ENCODE measurements at places on chromosomes 5 and 9.

- no peak for DNase-seq
Observed at GRCh38 chr5:80147119-80147815, 108.6 kb downstream of the SERINC5 start.

- DNase-seq, result no peak
Observed at GRCh38 chr5:159833846-159834245, 82.4 kb upstream of the ADRA1B start.

DNA sequence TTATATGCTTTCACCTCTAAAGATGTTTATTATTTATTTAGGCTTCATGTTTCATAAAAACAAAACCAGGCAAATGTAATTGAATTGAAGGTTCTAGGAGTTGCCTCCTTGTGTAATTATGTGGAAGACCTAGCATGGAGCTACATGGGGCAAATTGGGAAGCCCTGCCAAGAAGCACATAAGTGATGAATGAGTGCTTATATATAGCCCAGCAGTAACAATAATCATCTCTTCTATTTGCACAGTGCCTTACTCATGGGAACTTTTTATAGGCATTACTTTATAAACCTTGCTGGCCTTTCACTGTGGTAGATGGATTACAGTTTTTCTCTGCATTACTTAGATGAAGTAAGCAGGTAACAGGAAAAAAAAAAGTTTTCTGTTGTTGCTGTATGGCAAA lies 40.0 kb upstream of the GRAMD2B start:
- no peak for DNase-seq

- DNase-seq, result no peak
Observed at GRCh38 chr5:76216748-76217147, 133.6 kb downstream of the SV2C start.

DNA sequence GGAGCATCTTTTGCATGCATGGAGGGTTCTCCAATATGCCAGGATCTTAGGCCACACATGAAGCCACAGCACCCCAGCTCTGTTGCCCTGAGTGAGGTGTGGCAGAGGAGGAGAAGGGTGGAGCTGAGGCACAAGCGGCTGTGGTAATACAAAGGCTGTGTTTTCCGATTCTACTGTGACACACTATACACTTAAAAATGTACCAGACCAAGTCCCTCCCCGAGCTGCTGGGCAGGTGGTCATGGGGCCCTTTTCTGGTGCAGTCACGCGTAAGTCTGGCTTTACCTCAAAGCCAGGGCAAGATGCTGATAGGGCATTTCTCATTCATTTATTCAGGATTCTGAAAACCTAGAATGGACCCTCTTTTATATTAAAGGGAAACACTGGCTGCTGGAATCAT lies 3.7 kb downstream of the ADGRV1 start:
- no peak for DNase-seq

DNA sequence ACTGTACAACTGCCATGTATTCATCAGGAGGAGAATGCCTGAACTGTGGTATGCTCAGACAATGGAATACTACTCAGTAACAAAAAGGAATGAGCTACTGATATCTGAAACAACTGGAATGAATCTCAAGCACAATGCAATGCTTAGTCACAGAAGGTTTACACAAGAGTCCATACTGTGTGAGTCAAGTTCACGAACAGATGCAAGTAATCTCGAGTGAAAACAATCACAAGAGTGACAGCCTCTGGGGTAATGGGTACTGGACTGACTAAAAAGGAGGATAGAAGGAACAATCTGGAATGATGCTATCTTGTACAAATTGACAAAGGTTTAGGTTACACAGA lies 19.5 kb upstream of the GOLGA1 start:
- DNase-seq, result no peak

DNA sequence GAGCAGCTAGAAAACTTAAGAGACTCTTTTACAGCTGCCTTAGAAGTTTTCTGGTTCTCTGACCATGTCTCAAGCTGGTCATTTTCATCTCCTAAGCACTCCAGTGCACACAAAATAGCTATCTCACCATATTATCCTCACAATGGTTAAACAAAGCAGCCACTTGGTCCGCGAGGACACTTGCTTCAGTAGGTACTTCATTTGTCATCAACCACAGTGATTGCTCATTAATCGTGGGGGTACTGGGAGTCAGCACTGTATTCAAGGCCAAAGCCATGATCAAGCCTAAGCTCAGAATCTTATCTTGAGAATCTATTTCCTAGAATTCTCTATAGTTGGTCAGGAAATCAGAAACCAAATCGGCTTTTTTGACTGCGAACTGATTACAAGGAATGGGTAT lies 2.9 kb downstream of the ARL14EPL start:
- no peak for DNase-seq

GRCh38 chr5:40619421-40619820 lies 60.3 kb upstream of the PTGER4 start:
- no peak for DNase-seq

- DNase-seq, result peak; percentile 25
Observed at GRCh38 chr5:173383711-173384110, 55.5 kb upstream of the STC2 start.

DNA sequence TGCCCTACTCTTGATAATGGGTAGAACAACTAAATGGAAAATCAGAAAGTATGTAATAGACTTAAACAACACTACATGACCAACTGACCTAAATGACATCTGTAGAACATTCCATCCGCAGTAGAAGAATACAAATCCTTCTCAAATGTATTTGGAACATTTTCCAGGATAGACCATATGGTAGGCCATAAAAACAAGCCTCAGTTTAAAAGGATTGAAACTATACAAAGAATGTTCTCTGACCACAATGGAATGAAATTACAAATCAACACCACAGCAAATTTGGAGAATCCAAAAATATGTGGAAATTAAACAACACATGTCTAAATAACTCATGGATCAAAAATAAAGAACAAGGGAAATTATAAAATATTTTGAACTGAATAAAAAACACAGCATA lies 189.2 kb downstream of the NDUFS4 start:
- DNase-seq, result no peak

GRCh38 chr9:127161081-127161624 lies 38.7 kb upstream of the ANGPTL2 start:
- DNase-seq, result no peak

- DNase-seq, result no peak
Observed at GRCh38 chr9:549455-549997, 292.0 kb upstream of the DMRT1 start.

- DNase-seq, result no peak
Observed at GRCh38 chr5:142869886-142870285, 99.7 kb downstream of the ARHGAP26 start.

- no peak for DNase-seq
Observed at GRCh38 chr9:112249277-112249676, 74.2 kb upstream of the SUSD1 start.

DNA sequence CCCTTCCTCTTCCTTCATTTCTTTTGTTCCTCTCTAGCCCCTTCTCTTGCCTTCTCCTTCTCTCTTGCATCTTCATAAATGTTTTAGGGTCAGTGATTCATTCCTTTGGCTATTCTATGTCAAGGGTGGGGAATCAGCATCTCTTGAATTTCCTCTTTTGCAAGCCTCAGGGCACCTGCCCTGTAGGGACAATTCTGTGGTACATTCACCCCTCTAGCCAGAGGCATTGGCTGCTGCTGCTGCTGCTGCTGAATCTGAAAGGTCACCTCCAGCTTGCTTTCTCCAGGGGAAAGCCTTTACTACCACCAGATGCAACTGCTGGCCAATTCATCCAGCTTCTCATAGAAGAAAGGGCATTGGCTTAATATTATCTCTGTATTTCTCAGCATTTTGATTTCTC lies 87.3 kb downstream of the INSYN2B start:
- DNase-seq, result no peak

Measured in stromal cell of bone marrow (primary cell).